ENCODE measurements at places on chromosomes 5 and 9.

- no peak for DNase-seq
Observed at GRCh38 chr5:115850744-115851416, 9.1 kb downstream of the AP3S1 start.

GRCh38 chr9:97781902-97782301, 71.1 kb upstream of the FOXE1 start:
- DNase-seq: no peak

DNA sequence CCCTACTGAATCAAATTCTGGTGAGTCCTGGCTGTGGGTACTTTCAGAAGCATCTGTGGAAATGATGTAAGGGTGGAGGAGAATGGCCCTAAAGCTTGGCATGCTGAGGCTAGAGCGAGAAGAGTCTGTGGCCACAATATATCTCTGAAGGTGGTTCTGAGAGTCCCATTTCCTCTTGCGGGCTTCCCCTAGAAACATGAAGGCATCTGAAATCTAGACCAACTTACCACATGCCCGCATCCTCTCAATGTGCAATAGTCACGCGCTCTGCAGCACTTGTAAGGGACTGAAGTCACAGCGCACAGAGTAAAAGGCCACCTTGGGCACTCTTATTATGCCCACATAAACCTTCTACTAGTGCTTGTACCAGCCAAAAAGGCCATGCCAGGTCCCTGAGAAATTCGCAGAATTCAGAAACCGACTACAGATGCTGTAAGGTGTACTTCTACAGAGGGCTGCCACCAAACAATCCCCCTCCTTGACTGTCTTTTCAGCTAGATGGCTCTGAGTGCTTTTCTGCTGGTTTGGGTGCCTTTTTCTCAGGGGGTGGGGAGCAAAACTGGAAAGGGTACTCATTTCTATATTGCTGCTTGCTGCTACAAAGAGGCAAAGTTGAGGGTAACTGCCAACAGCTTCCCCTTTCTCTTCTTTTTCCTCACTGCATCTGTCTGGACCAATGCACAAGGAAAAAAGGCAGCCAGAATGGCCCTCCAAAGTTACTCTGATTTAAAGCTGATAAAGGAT, 107.3 kb downstream of the ZDHHC21 start:
- no peak for DNase-seq

GRCh38 chr9:8961186-8961851, 1161.7 kb upstream of the DMAC1 start:
- DNase-seq: no peak

DNA sequence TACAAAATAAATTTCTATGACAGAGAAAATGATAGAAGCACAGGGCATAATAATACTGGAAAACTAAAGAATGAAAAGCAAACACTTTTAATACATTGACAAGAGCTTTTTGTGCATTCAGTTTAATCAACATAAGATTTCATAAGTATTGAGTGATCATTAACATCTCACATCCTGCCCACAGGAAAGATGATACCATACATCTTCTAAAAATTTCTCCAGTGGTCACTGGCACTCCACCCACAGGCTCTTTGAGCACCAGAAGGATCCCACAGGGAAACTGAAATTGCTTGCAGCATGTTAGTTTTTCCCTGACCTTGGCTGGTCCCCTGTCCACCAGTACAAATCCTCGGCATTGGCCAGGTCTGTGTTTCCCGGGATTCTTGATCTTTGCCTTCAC, 186.0 kb downstream of the CEMIP2 start:
- DNase-seq: no peak

DNA sequence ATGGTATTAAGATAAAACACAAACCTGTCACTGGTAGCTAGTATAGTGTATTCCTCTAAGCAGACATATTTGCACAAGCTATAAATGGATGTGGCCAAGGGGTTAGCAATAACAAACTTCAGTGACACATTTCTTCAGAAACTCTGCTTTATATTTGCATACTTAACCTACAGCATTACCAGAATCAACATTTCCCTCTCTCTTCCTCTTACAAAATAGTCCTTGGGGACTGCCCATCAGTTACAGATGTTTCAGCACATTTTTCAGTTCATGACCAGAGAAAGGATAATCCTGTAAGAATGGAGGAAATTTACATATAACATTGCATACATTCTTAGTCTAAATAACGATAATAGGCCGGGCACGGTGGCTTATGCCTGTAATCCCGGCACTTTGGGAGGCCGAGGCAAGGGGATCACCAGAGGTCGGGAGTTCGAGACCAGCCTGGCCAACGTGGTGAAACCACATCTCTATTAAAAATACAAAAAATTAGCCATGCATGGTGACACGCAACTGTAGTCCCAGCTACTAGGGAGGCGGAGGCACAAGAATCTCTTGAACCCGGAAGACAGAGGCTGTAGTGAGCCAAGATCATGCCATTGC, 25.3 kb upstream of the SLC1A1 start:
- DNase-seq: no peak

- DNase-seq: no peak
Observed at GRCh38 chr5:146761811-146762210, 116.7 kb downstream of the PPP2R2B start.

- DNase-seq: no peak
Observed at GRCh38 chr5:142143878-142144277, 35.3 kb downstream of the NDFIP1 start.

DNA sequence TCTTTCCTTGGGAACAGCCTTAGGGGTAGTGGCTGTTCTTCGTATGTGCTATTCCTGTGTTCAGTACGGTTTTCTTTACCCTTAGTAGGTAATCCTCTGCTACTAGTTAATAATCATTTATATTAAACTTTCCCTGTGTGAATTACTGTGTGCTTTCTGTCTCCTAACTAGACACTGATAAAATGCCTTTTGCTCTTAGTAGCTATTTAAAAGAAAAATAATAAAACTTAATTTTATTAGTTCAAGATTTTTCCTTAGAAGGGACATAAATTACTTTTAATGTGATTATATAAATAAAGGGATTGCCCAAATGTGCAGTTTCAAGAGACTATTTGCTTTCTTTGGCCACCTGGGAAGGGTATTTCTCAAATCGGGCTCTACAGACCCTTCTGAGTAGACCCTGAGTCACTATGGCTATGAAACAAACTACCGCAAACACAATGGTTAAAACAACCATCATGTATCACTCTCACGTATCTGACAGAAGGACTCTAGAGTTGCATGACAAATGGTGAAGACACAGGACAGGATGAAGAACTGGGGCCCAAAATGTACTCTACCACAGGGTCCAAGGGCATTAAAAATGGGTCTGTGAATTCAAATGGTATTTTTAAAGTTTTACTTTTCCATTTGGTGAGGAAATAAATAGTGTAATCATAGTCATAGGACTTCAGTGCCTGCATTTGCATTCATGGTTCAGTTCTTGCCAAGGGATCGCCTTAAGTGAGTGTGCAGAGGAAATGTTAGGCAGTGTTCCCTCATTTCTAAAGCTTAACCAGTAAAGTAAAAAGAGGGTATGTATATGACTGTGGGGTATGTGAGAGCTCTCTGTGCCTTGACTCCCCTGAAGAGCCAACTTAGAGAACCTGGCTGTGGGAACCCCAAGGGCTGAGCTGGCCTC, 97.0 kb downstream of the TSSK1B start:
- DNase-seq: no peak

DNA sequence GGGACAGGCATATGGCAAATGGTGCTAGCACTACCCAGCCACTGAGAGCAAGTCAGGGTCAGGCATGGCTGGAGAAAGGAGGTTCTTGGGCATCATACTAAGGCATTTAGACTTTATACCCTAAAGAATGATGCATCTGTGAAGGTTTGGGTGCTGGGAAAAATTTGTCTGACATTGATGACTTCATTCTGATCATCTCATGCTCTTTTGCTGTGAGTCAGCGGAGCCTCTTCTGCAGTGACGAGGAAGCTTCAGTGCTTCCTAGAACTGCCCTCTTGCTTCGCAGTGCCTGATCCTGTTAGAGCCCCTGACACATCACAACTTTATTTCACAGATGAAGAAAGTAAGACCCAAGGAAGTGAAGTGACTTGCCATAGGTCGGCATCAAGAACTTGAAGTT, 266.6 kb upstream of the GAS1 start:
- DNase-seq: no peak

- no peak for DNase-seq
Observed at GRCh38 chr9:87615136-87615535, 110.8 kb upstream of the CTSL start.

GRCh38 chr5:32734827-32735378, 23.8 kb downstream of the NPR3 start:
- DNase-seq: no peak

DNA sequence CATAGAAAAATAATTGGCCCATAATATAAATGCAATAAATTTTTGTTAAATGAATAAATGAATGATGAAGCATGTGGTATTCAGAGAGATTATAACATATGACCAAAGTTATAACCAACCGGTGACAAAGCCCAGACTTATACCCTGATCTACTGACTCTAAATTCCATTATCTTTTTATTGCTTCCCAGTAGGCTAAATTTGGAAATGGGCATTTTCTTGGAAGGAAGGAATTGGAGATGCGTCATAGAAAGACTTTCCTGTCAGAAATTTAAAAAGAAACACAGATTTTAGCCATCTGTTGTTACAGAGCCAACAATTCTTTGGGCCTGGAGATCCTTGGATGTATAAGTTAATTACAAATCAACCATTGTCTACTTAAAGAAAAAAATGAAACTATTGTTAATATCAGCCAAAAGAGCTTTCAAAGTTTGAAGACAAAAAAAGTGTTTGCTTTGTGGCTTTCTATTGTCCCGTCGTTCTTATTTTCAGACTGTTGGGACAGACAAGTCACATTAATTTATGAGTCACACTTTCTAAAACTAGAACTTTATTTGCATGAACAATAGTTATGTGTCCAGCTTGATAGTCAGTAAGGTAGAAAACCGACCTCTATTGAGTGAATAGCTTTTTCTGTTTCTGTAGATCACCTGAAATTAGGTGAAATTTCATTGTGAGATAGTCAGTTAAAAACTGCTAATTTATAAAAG, 428.7 kb downstream of the GABRG2 start:
- no peak for DNase-seq

- DNase-seq: no peak
Observed at GRCh38 chr9:127943011-127943662, 5.5 kb upstream of the DPM2 start.

- DNase-seq: no peak
Observed at GRCh38 chr5:124888622-124889485, 142.4 kb upstream of the ZNF608 start.

DNA sequence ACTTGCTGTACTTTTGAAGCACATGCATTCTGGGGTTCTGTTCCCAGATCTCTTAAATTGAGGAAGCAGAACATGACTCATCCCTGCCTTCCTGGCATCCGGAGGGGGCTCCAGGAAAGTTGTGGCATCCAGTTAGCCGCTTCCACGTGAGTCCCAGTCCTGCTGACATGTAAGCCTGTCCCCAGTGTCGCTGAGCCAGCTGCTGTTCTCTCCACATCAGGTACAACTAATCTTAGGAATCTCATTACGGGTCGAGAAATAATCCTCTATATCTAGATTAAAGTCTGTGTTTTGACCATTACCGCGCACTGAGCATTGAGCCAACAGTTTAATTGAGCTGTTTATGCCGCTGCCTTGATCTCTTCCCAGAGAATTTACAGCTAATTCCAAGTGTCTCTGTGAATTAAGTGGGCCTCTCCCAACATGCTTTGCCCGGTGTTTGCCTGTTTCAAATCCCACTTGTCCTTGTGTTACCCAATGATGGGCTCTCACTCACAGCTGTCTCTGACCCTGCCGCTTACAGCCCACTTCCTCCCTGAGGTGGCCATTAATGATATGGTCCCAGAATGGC, 10.5 kb upstream of the SHB start:
- no peak for DNase-seq

DNA sequence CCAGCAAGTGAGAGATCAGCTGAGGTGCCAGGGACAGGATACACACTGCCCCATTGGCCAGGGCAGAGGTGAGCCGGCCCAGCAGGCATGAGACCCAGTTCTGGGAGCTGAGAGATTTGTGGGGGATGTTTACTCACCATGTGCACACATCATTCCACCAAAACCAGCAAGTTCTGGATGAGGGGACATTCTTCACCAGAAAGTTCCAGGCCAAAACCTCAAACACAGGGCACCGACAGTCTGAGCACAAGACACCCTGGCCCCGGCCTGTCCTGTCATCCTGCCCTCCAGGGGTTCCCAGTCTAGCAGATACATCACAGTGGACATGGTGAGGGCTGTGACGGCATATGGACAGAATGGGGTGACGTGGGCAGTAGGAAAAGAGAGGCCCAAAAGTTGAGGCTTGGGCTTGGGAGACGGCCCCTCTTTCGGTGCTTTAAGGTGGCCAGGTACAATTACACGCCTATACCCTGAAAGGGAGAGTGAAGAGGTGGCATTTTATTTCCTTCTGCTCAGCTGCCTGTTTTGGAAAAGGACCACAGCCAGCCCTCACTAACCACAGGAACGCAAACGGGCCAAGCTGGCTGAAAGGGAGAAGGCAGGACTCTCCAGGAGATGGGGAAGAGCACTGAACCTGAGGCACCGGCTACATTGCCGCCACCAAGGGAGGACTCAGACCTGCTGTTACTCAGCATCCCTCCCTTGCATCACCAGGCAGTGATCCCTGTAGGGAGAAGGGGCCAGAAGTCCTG, 64.0 kb downstream of the SHB start:
- no peak for DNase-seq

DNA sequence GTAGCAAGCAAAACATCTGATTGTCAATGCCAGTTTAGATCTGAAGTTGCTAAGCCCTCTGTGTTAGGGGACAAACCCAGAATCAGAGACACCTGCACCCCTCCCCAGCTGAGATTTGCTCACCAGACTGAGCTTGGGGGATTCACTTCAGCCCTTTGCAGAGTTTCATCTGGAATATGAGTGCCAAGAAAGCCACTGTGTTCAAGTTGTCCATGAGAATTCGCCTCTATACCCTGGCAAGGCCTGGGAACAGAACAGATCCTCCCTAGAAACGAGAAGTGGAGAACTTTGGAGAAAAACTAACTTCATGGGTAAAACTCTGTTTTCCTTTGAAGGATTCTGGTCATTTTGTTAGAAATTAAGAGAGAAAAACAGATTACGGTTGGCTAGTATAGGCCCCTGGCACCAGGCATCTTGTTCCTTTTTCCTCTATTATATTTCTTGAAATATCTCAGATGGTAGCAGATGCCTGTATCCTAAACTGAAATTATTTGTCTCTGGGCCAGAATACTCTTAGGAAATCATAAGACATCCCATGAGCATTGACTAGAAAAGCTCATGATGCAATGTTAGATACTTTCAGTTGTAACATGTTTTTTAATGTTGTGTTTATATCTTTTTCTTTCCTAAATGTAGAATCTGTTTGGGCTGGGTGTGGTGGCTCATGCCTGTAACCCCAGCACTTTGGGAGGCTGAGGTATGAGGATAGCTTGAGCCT, 64.4 kb downstream of the SNX18 start:
- no peak for DNase-seq

DNA sequence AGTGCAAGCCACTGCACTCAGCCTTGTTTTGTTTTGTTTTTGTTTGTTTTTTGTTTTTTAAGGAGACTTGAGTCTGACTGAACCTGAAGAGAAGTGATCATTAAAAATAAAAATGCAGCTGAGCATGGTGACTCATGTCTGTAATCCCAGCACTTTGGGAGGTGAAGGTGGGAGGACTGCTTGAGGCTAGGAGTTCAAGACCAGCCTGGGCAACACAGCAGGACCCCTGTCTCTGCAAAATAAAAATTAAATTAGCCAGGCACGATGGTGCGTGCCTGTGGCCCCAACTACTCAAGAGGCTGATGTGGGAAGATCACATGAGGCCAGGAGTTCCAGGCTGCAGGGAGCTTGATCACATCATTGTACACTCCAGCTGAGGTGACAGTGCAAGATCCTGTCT, 6.2 kb downstream of the SLC1A1 start:
- no peak for DNase-seq
